Cerebellar nuclear complex (tissue), 1 donor: ENCODE measurements at places on chromosomes 5 and 9.

DNA sequence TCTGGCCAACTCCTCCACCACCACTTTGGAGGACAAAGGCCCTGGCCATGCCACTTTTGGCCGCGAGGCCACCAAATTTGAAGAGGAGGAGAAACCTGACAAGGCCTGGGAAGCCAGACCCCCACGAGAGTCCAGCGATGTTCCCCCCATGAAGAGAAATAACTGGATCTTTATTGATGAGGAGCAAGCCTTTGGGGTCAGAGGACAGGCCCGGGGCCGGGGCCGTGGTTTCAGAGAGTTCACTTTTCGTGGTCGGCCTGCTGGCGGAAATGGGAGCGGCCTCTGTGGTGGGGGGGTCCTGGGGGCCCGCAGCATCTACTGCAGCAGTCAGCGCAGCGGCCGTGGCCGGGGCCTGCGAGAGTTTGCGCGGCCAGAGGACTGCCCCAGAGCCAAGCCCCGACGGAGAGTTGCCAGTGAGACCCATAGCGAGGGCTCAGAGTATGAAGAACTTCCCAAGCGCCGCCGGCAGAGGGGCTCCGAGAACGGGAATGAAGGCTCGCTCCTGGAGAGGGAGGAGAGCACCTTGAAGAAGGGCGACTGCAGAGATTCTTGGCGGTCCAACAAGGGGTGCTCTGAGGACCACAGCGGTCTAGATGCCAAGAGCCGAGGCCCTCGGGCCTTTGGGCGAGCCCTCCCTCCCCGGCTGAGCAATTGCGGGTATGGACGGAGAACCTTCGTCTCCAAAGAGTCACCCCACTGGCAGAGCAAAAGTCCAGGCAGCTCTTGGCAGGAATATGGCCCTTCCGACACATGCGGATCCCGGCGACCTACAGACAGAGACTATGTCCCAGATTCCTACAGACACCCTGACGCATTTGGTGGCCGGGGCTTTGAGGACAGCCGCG lies 27.4 kb upstream of the POMT1 start:
- no peak for DNase-seq

GRCh38 chr9:112648624-112649023 lies 69.3 kb downstream of the INIP start:
- no peak for DNase-seq

DNA sequence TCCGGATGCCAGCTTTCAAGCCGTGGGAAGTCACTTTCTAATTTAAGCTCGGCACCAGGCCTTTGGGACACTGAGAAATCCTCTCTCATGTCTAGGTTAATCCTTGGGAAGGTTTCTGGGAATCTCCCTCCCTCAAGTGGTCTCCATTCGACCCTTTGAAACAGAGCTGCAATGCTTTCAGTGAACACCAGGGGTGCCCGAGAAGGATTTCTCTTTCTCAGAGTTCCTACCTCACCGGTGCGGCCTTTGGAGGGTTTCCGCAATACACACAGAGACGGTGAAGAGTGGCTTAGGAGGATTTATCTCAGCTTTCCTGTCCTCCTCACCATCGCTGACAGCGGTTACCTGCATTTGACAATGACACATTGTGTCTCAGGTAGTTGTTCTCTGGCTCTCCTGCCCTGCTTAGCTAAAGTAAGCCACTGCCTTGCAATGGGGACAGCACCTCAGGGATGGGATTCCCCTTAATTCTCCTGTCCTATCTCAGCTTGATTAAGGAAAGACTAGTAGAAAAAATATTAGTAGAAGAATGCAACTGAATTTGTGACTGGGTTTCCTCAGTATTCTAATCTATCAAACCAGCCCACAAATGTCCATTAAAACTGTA lies 180.6 kb downstream of the GABRG2 start:
- no peak for DNase-seq

DNA sequence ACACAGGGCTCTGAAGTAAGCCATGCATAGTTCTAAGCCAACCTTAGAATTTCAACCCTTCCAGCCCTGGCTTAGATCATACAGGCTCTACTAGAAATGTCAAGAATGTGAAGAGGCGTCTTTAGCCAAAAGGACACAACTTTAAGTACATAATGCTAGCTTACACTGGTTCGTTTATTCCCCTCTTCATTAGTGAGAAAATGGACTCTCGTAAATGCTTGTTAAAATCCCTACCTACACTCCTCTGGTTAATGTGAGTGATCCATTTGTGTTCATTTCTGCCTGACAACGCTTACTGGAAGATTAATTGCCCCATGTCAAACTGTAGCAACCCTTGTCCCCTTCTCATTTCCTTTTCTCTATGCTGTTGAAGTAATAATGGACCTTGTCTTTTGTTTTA lies 149.3 kb upstream of the POU5F2 start:
- no peak for DNase-seq

GRCh38 chr5:17854901-17855300 lies 220.6 kb downstream of the TAF11L14 start:
- DNase-seq = peak; percentile 15

GRCh38 chr5:89769975-89770374 lies 639.6 kb downstream of the CETN3 start:
- no peak for DNase-seq

- no peak for DNase-seq
These were observed 737.9 kb upstream of the ZNF608 start for GRCh38 chr5:125484272-125484741.

DNA sequence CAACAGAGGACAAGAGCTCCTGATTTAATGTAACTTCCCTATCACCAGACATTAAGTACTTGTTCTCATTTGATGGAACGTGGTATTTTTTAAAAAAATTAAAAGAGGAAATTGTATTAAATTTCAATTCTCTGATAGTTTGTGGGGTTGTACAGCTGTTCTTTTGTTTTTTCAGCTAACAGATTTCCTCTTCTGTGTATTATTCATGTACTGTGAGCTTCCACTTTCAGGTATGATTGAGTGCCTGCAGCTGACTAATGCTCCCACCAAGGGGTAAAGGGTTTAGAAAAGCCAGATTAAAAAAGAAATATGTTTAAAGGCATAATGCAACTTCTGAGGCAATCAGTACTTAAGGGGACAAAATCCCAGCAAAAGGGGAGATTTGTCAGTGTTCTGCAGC lies 117.7 kb upstream of the ACTBL2 start:
- no peak for DNase-seq

DNA sequence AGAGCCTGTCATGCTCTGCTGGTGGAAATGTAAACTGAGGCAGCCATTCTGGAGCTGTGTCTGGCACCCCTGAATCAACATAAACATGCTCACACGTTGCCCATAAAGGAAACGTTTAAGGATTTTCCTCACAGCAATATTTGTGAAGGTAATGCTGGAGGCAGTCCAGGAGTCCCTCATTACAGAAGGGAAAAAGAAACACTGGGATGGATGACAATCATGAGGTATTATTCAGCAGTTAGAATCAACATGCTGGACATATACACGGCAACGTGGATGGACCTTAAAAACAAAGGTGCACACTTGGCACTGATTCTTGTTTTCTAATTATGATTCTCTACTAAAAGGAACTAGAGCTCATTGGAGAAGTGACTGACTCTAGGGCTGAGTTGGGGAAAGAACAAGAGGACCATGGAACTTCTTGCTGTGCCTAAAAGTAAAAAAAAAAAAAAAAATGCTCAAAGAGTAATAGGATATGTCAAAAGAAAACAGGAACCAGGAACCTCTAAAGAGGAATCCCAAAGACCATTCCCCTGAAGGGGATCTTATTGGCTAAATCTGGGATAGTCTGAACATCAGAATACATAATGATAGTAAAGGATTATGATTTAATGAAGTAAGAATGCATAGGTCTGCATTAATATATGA lies 18.6 kb downstream of the B4GALT1 start:
- DNase-seq = no peak

- no peak for DNase-seq
These were observed 4.3 kb downstream of the CDHR2 start for GRCh38 chr5:176553260-176554085.

- no peak for DNase-seq
These were observed 88.4 kb downstream of the AK8 start for GRCh38 chr9:132789719-132790118.

GRCh38 chr9:15420796-15421195 lies 1.9 kb upstream of the SNAPC3 start:
- no peak for DNase-seq

- DNase-seq = no peak
These were observed 47.2 kb downstream of the GPBP1 start for GRCh38 chr5:57221049-57221568.
